ENCODE measurements at places on chromosomes 3 and 15.

- no peak overlapping the region for H3K27ac ChIP-seq
- no peak for DNase-seq
- H3K36me3 ChIP-seq, result peaks cover 19% of the 10 kb centered on the region
- peaks cover 5% of the 10 kb centered on the region for H3K4me1 ChIP-seq
These were observed 144.7 kb upstream of the CGNL1 start for GRCh38 chr15:57231559-57231958.

- no peaks in the 10 kb centered on the region for H3K27me3 ChIP-seq
- no peak for DNase-seq
- no peak overlapping the region for H3K27ac ChIP-seq
- no peak overlapping the region for H3K4me3 ChIP-seq
These were observed 9.4 kb downstream of the SPTBN5 start for GRCh38 chr15:41884458-41884857.

DNA sequence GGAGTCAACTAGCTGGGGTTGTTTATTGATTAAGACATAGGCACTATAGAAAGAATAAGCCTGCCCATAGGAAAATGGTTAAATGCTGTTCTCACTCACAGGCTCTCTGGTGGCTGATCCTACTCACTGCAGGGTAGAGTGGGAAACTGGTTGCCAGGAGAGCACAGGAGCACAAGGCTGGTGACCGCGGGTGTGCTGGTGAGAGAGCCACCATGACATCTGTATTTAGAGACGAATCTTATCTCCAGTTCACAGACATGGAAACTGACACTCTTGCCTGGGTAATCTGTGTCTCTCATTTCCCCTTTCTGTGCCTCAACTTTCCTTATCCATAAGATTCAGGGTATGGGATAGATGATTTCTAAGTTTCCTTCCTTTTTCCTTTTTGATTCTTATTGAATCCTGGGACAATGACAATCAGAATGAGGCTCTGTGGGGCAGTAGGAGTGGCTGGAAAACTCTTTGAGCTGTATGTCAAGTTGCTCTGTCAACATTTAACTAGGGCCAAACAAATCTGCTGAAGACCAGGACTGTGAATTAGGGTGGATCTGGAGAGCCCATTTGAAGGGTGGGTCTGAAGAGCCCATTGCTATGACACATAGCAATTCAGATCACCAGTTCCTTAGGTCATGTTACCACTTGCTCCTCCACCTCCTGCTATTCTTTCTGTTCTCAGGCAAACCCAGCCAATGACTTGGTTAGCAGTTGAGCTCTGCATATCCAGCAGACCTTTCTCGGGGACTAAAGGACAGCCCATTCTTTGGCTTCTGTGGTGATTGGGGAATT, 286.1 kb upstream of the TBL1XR1 start:
- H3K27ac ChIP-seq, result no peak overlapping the region
- H3K4me3 ChIP-seq, result no peak overlapping the region
- peaks cover 33% of the 10 kb centered on the region for H3K4me1 ChIP-seq
- H3K27me3 ChIP-seq, result no peaks in the 10 kb centered on the region

DNA sequence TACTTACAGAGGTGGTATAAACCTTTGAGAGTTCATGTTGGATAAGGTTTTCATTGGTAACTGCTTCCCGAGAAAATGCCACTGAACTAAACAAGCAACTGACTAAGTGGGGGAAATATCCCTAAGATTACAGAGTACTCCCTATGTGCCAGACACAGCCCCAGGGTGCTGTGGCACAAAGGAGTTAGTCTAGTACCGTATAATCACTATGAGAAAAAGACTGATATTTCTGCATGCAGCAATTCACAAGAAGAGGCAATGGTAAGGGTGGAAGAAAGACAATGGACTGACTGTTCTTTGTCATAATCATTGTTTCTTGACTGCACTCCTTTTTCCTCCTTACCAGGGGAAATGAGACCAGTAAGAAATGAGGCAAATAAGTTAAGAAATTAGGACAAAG, 20.0 kb upstream of the SLC25A26 start:
- H3K27me3 ChIP-seq, result no peaks in the 10 kb centered on the region
- no peak overlapping the region for H3K4me3 ChIP-seq
- H3K27ac ChIP-seq, result no peak overlapping the region
- H3K36me3 ChIP-seq, result no peaks in the 10 kb centered on the region

DNA sequence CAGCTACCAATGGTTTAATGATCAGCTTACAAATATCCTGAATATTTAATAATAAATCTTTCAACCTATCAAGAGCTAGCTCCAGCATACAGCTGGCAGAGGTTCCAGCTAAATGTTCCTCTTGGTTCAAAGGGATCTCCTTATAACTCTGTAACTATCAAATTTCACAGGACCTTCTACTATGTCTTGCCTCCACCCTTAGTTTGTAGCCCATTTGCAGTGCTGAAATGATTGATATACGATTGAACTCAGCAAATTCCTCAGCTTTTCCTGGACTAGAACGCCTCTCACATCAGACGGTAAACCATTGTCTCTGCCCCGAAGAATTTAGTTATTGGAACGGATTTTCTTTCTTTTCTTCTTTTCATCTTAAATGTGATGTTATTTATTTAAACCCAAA, 41.5 kb downstream of the CD200R1L start:
- H3K4me3 ChIP-seq, result no peak overlapping the region
- no peaks in the 10 kb centered on the region for H3K36me3 ChIP-seq
- no peak for DNase-seq
- no peaks in the 10 kb centered on the region for H3K4me1 ChIP-seq

DNA sequence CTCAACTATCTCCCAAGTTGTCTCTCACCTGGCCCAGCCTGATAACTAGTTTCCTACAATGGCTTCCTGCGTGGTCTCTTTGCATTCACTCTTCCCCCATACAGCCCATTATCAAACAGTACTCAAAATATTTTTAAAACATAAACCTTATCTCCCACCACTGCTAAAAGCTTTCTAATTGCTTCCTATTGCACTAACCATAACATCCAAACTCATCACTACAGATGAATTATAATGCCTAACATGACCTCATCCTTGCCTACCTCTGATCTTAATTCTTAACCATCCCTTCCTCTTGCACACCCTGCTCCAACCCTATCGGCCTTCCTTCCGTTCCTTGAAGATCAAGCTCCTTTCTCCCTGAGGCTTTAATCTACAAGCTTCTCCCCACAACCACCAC, 17.0 kb downstream of the ACAP2 start:
- no peaks in the 10 kb centered on the region for H3K4me1 ChIP-seq
- H3K27me3 ChIP-seq, result no peaks in the 10 kb centered on the region
- no peak for DNase-seq
- H3K27ac ChIP-seq, result no peak overlapping the region
- no peaks in the 10 kb centered on the region for H3K36me3 ChIP-seq

DNA sequence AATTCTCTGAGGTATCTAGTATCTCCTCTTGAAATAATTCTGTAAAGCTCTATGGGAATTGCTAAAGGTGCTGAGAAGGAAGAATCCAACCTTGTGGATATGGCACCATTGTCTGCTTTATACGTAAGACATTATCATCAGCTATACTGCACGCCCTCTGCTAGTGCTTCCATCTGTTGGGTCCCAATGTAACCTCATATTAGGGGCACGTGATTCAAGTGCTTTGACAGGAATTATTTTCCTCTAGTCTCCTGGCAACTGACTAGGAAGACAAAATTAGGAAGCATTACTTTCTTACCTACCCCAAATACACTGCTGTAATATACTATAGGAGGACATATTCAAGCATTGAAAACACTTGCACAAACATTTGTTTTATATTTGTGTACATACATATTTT, 24.0 kb downstream of the COPS2 start:
- no peak for DNase-seq
- no peaks in the 10 kb centered on the region for H3K27me3 ChIP-seq
- H3K27ac ChIP-seq, result no peak overlapping the region
- H3K4me3 ChIP-seq, result no peak overlapping the region
- H3K36me3 ChIP-seq, result peaks cover 46% of the 10 kb centered on the region

DNA sequence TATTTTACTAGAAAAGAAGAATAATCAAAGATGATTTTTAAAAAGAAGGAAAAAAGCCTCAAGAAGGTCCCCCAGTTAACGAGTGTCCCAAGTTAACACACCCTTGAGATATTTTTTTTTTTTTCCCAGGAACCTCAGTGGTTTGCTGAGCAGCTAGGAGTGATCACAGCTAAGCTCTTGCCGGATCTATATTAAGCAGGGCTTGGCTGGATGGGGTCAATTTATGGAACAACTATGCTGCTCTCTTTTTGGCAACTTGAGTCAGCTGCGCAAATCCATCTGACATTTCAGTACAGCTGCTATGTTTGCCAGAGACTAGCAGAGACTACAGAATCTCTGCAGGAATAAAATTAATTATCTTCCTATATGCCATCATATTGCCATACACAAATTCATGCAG, at the start of gene LMOD3:
Gene LMOD3 (minus strand): TSS at position 193 of the 400 bp plus-strand sequence. CDS start 209 bp downstream, outside the sequence.
- H3K27me3 ChIP-seq, result no peaks in the 10 kb centered on the region
- DNase-seq, result no peak
- H3K4me1 ChIP-seq, result no peaks in the 10 kb centered on the region
- H3K4me3 ChIP-seq, result no peak within 1 kb of the TSS
- H3K36me3 ChIP-seq, result no peaks in the 10 kb centered on the region
- H3K27ac ChIP-seq, result no peak within 1 kb of the TSS

DNA sequence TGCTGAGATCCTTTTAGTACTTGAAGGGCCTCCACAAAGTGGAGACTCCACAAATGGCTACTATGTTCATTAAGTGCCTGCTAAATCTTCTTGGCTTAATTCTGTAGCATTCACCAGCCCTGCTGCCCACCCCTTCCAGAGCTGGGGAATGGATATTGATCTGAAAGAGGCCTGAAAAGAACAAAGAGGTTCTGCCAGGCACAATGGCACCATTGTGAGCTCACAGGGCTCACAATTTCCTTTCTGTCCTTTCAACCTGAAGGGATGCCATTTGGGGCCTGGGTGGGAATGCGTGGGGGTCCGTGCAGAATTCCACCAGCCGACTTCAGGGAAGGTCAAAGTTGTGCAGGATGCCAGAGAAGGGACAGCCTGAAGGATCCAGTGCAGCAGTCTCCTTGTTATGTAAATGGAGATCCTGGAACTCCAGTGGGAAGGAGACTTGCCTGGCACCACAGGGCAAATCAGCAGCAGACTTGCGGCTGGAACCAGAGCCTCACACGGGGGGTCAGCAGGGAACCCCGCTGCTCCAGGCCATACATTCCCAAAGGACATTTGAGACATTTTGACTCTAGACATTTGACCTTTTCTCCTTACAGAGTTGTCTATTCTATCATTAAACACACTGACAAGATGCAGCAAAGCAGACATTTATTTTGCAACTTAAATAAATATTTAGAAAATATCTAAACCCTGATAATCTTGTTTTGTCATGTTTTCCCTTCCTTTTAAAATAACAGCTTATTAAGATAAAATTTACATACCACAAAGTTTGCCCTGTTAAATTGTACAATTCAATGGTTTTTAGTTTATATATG, 21.5 kb upstream of the MORF4L1 start:
- no peak for DNase-seq
- no peak overlapping the region for H3K27ac ChIP-seq
- H3K27me3 ChIP-seq, result no peaks in the 10 kb centered on the region
- H3K4me1 ChIP-seq, result peaks cover 5% of the 10 kb centered on the region
- no peak overlapping the region for H3K4me3 ChIP-seq
- H3K36me3 ChIP-seq, result no peaks in the 10 kb centered on the region

- DNase-seq, result no peak
- no peaks in the 10 kb centered on the region for H3K27me3 ChIP-seq
- no peak overlapping the region for H3K4me3 ChIP-seq
- H3K36me3 ChIP-seq, result no peaks in the 10 kb centered on the region
- H3K4me1 ChIP-seq, result no peaks in the 10 kb centered on the region
These were observed 89.8 kb upstream of the FNDC3B start for GRCh38 chr3:171949554-171949953.

DNA sequence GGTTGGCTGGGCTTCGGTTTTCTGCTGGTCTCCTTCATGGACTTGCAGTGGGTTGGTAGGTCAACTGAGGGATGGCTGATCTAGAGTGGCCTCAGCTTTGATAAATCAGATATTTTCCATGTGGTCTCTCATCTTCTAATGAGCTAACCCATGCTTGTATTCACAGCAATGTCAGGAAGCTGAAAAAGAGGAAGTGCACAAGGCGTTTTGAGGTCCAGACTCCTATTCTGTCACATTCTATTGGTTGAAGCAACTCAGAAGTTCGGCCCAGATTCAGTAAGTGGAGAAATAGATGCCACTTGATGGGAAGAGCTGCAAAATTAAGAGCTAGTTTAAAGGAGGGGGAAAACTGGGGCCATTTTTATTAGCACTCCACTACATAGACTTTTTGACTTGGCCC, 361.2 kb downstream of the DIPK2A start:
- no peak overlapping the region for H3K27ac ChIP-seq
- H3K27me3 ChIP-seq, result no peaks in the 10 kb centered on the region
- H3K4me3 ChIP-seq, result no peak overlapping the region
- no peaks in the 10 kb centered on the region for H3K4me1 ChIP-seq

DNA sequence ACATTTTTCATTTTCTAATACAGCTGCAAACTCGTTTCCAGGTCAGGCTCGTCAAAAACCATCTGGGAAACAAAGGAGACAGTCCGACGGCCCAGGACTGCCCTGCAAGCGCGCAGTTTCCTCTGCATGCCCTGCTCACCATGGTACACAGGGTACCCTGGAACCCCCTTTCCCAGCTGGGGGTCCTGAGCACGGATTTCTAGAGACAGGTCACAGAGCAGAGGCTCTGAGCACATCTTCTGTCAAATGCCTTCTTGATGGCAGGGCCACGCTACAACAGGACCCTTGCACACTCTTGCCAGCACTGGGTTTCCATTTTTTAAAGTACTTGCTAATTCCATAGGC, 8.1 kb downstream of the ZXDC start:
- peaks cover 14% of the 10 kb centered on the region for H3K4me1 ChIP-seq
- DNase-seq, result no peak
- no peak overlapping the region for H3K4me3 ChIP-seq
- H3K27ac ChIP-seq, result no peak overlapping the region
- no peaks in the 10 kb centered on the region for H3K27me3 ChIP-seq
- H3K36me3 ChIP-seq, result peaks cover 73% of the 10 kb centered on the region

GRCh38 chr3:27963519-27963918, 241.4 kb upstream of the EOMES start:
- no peak overlapping the region for H3K27ac ChIP-seq
- no peaks in the 10 kb centered on the region for H3K27me3 ChIP-seq
- no peaks in the 10 kb centered on the region for H3K36me3 ChIP-seq
- no peak overlapping the region for H3K4me3 ChIP-seq
- no peaks in the 10 kb centered on the region for H3K4me1 ChIP-seq

GRCh38 chr3:177174607-177175170, 22.6 kb downstream of the TBL1XR1 start:
- no peak for DNase-seq
- peaks cover 62% of the 10 kb centered on the region for H3K4me1 ChIP-seq
- no peak overlapping the region for H3K4me3 ChIP-seq
- H3K36me3 ChIP-seq, result no peaks in the 10 kb centered on the region

DNA sequence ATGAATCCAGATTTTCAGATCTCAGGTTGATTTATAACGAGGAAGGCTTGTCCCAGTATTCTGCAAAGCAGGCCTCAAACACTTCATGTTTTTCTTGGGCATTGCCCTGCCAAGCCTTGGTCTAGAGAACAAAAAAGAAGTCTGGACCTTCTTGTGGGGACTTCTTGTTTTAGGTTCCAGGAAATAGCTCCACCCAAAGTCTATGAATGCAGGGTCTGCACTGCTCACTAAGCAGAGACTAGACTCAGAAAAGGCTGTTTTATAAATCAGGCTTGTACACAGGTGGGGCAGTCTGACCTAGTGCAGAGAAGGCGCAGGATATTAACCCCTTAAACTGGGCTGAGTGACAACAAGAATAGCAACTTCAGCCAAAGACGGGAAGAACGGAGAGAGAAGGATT, 44.3 kb downstream of the GLB1 start:
- H3K4me3 ChIP-seq, result no peak overlapping the region
- peaks cover 5% of the 10 kb centered on the region for H3K36me3 ChIP-seq
- H3K4me1 ChIP-seq, result peaks cover 19% of the 10 kb centered on the region
- DNase-seq, result no peak
- no peak overlapping the region for H3K27ac ChIP-seq
- no peaks in the 10 kb centered on the region for H3K27me3 ChIP-seq

Data from thoracic aorta (tissue), 2 donors.